ENCODE measurements at places on chromosomes 7 and 10.

DNA sequence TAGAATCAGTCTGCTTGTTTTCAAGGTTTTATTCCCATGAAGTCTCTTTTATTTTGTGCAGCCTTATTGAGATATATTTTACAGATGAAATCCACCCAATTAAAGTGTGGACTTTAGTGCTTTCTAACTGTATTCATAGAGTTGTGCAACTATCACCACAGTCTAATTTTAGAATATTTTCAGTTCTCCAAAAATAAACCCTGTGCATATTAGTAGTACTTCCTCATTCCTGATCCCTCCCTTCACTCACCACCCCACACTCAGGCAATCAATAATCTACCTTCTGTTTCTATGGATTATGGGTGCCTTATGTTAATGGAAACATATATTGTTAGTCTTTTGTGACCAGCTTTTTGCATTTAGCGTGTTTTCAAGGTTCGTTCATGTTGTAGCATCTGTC is 185.7 kb upstream of the TMEM72 start:
- no peak for DNase-seq
- no peaks in the 10 kb centered on the region for H3K27me3 ChIP-seq
- no peaks in the 10 kb centered on the region for H3K4me1 ChIP-seq
- H3K27ac ChIP-seq = no peak overlapping the region
- H3K4me3 ChIP-seq = no peak overlapping the region

- H3K4me1 ChIP-seq = no peaks in the 10 kb centered on the region
- DNase-seq = no peak
- no peaks in the 10 kb centered on the region for H3K27me3 ChIP-seq
- H3K27ac ChIP-seq = no peak overlapping the region
- no peaks in the 10 kb centered on the region for H3K36me3 ChIP-seq
- H3K4me3 ChIP-seq = no peak overlapping the region
Observed at GRCh38 chr10:33913194-33913593, 578.7 kb upstream of the NRP1 start.

- DNase-seq = peak; percentile 42
- no peaks in the 10 kb centered on the region for H3K27me3 ChIP-seq
- peak overlapping the region; percentile 77 for H3K4me3 ChIP-seq
- H3K4me1 ChIP-seq = peaks cover 13% of the 10 kb centered on the region
Observed at GRCh38 chr7:94908323-94909178, 1.2 kb downstream of the PPP1R9A start.

DNA sequence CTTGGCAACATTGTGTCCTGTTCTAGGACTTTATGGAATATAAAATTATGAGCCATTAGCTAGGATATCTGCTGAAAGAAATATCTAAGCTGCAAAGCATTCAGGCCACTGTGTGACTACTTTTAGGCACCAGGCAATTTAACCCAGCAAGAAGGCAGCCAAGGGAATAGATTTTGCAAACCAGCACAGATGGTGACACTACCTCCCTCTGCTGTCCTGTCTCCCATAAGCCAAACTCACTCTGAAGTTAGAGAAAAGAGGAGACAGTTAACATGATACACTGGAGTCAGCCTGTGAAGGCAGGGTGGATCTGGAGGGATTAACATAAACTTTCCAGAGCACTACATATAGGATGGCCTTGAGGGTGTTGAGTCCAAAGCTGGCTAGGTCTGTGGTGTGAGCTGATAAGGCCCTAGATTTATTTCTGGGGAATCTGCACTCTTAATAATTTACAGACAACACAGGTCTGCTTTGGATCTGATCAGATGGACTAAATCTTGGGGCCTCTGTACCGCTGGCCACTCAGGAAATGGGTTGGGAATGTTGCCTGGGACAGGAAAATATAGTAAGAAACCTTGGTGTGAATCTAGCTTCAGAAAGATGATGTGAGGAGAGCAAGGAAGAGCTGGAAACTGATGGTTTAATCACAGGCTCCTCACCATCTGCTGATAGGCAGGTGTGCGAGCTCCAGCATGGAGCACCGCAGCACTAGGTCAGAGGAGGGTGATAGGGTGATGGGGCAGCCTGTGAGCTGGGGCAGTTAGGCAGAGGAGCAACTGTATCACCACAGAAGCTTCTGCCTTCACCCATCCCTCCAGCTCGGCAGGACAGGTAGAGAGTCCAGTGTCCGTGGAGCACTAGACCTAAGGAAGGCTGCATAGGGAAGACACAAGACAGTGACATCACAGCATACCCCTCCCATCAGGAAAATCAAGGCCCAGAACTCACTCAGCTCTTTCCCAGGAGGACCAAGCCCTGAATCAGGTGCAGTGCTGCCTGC is 229.9 kb upstream of the PRSS1 start:
- H3K4me1 ChIP-seq = no peaks in the 10 kb centered on the region
- no peaks in the 10 kb centered on the region for H3K27me3 ChIP-seq
- no peak for DNase-seq
- no peaks in the 10 kb centered on the region for H3K36me3 ChIP-seq

GRCh38 chr7:52980129-52980528 is 55.3 kb upstream of the POM121L12 start:
- H3K27ac ChIP-seq = no peak overlapping the region
- H3K36me3 ChIP-seq = no peaks in the 10 kb centered on the region
- H3K27me3 ChIP-seq = no peaks in the 10 kb centered on the region

GRCh38 chr10:13049774-13050420 is 48.4 kb upstream of the CCDC3 start:
- no peaks in the 10 kb centered on the region for H3K36me3 ChIP-seq
- H3K27me3 ChIP-seq = peaks cover 3% of the 10 kb centered on the region
- no peak overlapping the region for H3K27ac ChIP-seq
- H3K4me1 ChIP-seq = no peaks in the 10 kb centered on the region
- DNase-seq = no peak
- H3K4me3 ChIP-seq = no peak overlapping the region

- DNase-seq = no peak
- H3K36me3 ChIP-seq = no peaks in the 10 kb centered on the region
- no peak overlapping the region for H3K27ac ChIP-seq
- peaks cover 8% of the 10 kb centered on the region for H3K4me1 ChIP-seq
- no peaks in the 10 kb centered on the region for H3K27me3 ChIP-seq
Observed at GRCh38 chr10:21368022-21368582, 157.4 kb downstream of the SKIDA1 start.

Measured in small intestine (tissue), 16 donors.